ENCODE measurements at places on chromosomes 7 and 10.

GRCh38 chr10:79981450-79982361 is 32.8 kb upstream of the SFTPD start:
- no peak for DNase-seq

DNA sequence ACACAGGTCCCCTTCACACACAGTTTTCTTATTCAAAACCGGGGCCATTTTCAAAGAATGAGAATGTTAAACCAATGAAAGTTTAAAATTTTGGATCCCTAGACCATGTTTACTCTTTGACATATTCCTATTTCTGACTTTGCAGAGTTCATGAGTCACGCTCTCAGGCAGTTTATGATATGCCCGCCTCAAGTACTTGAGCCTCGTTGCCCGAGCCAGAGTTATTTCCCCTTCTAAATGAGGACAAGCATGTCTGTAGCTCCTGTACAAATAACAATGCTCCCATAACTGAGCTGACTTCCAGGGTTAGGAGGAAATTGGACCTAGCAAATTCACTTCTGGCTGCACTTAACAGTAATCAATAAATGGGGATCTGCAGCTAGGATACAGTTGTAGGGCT is 87.9 kb upstream of the PDE1C start:
- DNase-seq: no peak

DNA sequence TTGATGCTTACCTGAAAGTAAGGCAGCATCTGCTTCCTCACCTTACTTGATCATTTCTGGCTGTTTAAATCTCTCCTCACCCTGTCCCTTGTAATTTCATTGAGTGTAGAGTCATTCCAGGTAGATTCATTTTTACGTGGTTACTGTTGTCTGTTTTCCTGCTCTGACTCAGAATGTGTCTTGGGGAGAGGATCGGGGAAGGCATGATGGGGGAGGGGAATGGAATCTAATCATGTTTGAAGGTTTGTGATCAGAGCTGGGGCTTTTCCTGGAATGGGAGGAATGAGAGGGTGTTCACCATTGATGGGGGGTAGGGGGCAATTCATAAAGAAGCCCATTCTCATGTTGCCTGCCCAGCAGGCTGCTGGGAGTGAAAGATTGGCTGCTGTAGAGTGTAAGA is 18.7 kb downstream of the SEC24C start:
- no peak for DNase-seq

DNA sequence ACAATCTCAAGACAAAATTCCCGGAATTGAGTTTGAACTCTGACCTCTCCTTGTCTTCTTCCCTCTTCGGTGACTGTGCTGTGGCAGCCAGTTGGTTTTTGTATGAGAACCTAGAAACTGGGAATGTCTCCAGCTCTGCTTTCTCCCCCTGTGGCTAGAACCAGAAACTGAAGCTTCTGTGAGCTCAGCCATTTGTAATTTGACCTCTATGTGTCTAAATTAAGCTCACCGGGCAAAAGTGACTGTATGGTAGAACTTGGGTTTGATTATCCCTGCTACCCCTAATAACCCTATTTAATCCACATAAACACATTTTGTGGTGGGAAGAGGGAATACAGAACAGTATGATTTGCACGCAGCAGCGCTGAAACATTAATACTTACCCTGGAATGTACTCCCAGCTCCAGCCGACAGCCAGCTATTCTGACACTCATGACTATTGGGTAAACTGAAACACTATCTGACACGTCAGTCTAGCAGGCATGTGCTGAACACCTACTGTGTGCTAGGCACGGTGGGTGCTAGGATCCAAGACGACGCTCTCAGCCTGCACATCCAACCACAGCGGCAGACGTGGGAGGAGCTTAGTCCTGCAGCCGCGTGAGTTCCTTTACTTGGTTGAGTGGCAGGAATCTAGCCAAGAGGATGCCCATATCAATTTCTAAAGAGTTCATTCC is 324.8 kb downstream of the SFMBT2 start:
- DNase-seq: no peak

GRCh38 chr10:113566888-113567287 is 14.0 kb downstream of the HABP2 start:
- no peak for DNase-seq

GRCh38 chr10:108862676-108863350 is 1060.5 kb downstream of the XPNPEP1 start:
- DNase-seq: no peak

DNA sequence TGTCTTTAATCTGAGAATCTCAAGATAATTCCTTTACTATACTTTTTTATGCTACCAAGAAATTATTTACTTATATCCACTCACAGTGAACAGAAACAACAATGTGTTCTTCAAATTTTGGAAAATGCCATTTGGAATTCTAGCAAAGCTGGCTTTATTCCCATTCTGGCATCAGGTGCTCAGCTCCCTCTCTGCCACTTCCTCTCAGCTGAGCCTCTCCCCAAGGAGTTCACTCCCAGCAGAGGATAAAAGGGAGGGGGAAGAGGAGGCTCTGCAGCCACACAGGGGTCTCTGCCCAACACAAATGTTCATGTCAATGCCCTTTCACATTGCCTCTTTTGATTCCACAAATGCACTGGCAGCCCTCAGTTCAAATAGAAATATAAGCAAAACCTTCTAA is 116.9 kb downstream of the CPEB3 start:
- no peak for DNase-seq

- DNase-seq: no peak
Measured at GRCh38 chr7:30173058-30173897, 38.5 kb downstream of the MTURN start.

DNA sequence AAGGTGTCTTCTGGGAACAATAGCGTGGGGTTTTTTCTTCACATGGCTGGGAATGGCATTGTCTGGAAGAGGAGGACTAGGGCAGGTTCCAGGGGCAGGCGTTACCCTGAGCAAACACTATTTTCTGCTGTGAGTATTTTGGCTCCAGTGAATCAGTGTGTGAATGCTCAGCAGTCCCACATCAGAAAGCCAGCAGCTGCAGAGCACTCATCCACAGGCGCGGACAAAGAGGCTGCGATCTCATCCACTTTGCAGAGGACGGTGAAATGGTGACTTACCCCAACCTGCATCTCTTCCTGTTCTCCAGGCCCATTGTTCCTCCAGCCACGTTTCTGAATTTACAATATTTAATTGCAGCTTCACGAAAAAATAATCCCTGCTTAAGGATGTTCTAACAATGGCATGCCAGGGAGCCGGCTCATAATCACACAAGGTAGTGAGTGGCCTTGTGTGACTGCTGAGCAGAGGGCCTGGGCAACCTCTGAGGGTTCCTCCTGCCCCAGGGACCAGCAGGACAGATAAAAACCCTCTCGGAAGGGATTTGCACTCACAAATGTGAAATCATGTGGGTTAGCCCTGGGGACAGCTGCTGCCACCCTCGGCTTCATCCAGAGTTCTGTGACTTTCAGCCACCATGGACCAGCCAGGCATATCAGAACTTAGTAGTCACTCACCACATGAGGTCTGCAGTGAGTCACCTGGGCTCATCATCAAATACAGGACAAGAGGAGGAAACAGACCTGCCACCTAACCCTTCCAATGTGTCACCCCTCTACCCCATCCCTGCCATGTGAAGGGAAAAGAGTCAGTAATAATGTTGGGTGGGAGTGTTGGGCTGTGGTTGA is 65.0 kb upstream of the EN2 start:
- no peak for DNase-seq

DNA sequence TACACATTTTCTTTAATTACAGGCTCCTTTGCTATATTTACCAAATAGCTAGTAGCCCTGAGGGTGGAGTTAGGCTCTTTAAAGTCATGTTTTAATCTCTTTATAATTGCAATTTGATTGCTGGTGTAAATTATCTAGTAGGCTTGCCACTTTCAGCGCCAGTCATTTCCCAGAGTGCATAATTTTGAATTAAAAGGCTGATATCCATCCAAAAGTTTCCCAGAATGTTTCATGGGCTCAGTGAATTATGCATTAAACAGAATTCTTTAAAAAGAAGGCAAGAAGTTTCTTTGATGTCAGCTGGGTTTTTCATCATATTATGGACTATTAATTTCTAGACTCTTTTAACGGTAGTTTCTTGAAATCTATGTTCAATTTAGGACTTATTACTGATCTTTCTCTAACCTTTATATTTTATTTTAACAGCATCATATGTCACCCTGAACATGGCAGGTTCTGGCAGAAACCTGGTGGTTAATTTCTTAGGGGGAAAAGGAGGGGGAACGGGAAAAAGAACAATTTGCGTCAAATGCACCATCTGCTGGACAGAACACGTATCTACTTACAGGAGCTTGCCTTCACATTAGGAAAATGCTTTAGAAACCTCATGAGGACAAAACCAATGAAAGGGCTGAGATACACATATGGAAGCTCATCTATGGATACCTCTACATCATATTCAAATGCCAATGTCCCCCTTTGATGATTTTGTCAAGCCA is 171.1 kb downstream of the GRM3 start:
- no peak for DNase-seq

GRCh38 chr10:27747096-27747451 is 1.5 kb upstream of the MKX start:
- no peak for DNase-seq

- no peak for DNase-seq
Measured at GRCh38 chr7:108292541-108292940, 162.4 kb upstream of the LAMB4 start.

DNA sequence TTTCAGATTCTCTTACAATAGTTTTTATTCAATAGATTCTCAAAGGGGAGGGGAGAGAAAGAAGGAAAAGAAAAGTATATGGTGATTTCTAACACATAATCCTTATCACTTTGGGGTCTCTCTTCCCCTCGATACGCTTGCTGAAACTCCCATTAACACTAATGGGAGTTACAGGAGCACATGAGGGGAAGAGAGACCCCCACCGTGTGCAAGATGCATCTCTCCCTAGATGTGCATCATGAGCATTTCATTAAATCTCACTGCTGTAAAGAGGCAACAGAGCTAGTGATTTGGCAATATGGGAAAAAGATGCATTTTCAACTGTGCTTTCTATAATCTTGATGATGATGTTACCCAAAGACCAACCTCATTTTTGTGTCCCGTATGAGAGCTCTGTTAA is 177.4 kb downstream of the SKAP2 start:
- DNase-seq: no peak

GRCh38 chr7:16644636-16645592 is 640 bp downstream of the ANKMY2 start:
- DNase-seq: peak; percentile 41

GRCh38 chr7:147413557-147413870 is 1177.1 kb upstream of the C7orf33 start:
- DNase-seq: no peak

Data from activated CD4-positive, alpha-beta T cell treated with anti-CD3 and anti-CD28 coated beads, Interleukin-2, amount 50 U/mL, for 4 hours (primary cell).